BE2C (cell line): ENCODE measurements at places on chromosomes 1 and 21.

GRCh38 chr1:170623171-170623570 lies 40.8 kb upstream of the PRRX1 start:
- no peak for DNase-seq

GRCh38 chr1:9787702-9788101 lies 36.1 kb downstream of the CLSTN1 start:
- no peak for DNase-seq

DNA sequence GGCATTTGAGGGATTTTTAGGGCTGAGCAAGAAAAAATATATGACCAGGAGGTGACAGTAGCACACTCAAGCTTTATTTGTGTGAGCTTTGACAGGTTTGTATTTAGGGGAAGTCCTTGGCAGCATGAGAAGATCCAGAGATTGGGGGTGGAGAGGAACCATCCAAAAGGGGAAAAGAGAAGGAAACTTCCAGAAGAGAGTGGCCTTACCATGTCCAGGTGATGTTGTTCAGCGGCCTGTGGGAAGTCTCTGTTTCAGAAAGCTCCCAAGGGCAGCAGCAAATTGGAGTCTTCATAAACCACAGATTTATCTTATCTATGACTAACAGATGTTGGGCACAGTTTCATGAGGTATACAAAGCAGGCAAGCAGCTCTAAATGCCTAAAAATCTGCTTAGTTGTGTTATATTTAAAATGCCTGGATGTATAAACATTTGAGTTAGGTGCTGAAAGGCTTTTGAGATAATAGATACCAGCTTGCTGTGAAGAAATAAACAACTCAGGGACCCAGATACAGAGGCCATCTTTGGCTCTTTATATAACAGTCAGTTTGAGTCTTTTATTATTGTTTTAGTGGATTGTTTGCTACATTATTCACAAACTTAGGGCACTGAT lies 21.2 kb upstream of the ADAR start:
- no peak for DNase-seq

DNA sequence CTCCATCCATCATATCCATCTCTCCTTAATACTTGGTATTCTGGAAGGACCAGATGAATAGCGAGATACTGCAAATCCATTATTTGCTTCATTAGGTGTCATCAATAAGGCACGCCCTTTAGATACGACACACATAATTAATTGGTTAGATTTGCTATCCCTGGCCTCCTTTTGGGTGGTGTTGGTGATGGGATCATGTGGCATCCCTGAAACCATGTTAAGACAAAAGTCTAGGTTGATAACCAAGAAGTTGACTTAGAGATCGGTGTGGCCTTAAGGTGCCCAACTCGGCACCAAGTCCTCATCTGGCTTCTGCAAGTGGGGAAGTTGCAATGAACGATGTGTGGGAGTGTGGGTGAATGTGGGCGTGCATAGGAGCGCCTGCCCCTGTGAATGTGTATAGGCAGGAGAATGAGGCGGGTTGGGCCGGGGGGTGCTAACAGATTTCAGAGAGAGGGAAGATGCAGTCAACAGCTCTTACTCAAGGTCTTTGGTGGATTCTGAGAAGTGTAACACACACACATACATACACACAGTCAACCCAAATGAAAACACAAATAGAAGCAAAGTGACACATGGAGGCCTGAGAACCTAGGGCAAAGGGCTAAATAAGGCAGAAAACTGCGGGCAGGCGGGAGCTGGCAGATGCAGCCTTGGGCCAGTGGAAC lies 415.7 kb upstream of the ESRRG start:
- no peak for DNase-seq

- no peak for DNase-seq
Observed at GRCh38 chr1:177824508-177824982, 145.3 kb downstream of the SEC16B start.

GRCh38 chr1:77313491-77313890 lies 31.7 kb downstream of the AK5 start:
- peak; percentile 12 for DNase-seq

- no peak for DNase-seq
Observed at GRCh38 chr1:207240325-207241101, 81.0 kb upstream of the CD55 start.

DNA sequence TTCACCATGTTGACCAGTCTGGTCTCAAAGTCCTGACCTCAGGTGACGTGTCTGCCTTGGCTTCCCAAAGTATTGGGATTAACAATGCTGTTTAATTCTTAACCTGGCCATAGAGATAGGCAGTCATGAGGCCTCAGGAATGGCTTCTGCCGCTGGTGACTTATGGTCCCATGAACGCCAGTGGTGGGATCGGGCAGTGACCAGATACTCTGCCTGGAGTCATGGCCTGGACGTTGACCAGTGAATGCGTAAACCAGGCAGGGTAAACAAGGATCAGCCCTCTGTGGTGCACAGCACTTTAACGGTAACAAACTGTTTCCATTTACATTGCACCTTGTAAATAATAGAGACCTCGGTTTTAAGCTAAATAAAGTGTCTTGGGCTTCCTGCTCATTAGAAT lies 23.0 kb downstream of the MTARC1 start:
- DNase-seq, result no peak
